Lung (tissue), 17 donors: ENCODE measurements at places on chromosomes 11 and 22. TPM values are rescaled to one million over a fixed set of nuclear protein-coding genes. Genes with fewer than 3 reads are reported as not detected.

GRCh38 chr11:66311470-66311964 lies 5.3 kb downstream of the CD248 start:
- no peak overlapping the region for H3K4me3 ChIP-seq
- no peaks in the 10 kb centered on the region for H3K36me3 ChIP-seq
- H3K4me1 ChIP-seq = no peaks in the 10 kb centered on the region
- H3K27me3 ChIP-seq = peaks cover 3% of the 10 kb centered on the region
- no peak for DNase-seq
- H3K27ac ChIP-seq = no peak overlapping the region

DNA sequence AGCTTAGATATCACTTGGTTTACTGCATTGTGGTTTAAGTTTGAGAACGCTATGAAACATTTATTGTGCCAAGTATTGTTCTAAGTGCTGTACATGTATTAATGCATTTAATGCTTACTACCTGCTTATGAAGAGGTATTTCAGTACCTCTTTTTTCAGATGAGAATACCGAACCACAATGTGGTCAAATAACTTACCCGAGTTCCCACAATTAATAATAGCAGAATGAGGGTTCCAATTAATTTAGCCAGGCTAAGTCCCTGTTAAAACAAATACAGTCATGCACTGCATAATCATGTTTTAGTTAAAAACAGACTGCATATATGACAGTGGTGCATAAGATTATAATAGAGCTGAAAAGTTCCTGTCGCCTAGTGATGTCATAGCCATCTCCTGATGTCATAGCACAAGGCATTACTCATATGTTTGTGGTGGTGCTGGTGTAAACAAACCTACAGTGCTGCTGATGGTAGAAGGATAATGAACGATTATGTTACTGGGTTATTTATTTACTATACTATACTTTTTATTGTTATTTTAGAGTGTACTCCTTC lies 4.3 kb downstream of the ZC3H12C start:
- peaks cover 8% of the 10 kb centered on the region for H3K4me1 ChIP-seq
- H3K4me3 ChIP-seq = no peak overlapping the region
- H3K27ac ChIP-seq = no peak overlapping the region
- no peaks in the 10 kb centered on the region for H3K36me3 ChIP-seq

CXCR5 gene
- total RNA-seq = 0.48 TPM

GDPD4 gene
- not detected for total RNA-seq
